ENCODE measurements at places on chromosomes 1 and 21.
A peak's percentile ranks its signal among the peaks of the same experiment; 100 is the strongest.

- no peak for DNase-seq
Observed at GRCh38 chr1:237396426-237396825, 354.4 kb downstream of the RYR2 start.

DNA sequence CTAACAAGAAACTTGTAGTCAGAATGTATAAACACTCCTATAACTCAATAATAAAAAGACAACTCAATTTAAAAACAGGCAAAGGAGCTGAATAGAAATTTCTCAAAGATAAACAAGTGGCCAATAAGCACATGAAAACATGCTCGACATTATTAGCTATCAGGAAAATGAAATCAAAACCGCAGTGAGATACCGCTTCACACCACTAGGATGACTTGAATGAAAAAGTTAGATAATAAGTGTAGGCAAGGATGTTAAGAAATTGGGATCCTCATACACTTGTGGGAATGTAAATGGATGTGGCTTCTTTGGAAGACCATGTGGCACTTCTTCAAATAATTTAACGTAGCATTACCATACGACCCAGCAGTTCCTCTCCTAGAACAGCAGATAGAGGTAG, 8.9 kb downstream of the RALGPS2 start:
- DNase-seq: no peak

DNA sequence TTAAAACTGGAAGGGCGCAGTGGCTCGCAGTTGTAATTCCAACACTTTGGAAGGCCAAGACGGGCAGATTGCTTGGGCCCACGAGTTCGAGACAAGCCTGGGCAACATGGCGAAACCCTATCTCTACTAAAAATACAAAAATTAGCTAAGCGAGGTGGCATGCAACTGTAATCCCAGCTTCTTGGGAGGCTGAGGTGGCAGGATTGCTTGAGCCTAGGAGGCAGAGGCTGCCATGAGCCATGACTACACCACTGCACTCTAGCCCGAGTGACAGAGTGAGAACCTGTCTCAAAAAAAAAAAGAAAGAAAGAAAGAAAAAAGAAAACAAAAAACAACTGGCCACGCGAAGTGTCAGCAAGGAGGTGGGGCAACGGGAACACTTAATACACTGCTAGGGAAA, 6.3 kb downstream of the UBE2G2 start:
- DNase-seq: no peak

GRCh38 chr1:238409191-238409850, 518.6 kb upstream of the ZP4 start:
- no peak for DNase-seq

- DNase-seq: no peak
Observed at GRCh38 chr1:169202791-169203665, 96.5 kb downstream of the ATP1B1 start.

- no peak for DNase-seq
Observed at GRCh38 chr1:29631361-29631760, 395.0 kb downstream of the PTPRU start.

DNA sequence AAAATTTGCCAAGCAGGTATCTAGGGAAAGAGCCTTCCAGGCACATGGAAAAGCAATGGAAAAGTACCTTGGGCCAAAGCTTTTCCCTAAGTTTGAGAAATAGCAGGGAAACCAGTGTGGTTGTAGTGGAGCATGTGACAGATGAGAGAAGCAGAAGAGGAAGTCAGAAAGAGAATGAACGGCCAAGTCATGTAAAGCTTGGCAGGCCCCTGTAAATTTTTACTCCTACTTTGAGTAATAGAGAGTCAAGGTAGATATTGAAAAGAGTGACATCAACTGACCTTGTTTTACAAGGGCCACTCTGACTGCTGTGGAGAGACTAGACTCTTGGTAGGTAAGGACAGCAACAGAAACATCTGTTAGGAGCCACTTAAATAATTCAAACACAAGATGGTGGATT, 180.9 kb upstream of the PRMT6 start:
- no peak for DNase-seq

DNA sequence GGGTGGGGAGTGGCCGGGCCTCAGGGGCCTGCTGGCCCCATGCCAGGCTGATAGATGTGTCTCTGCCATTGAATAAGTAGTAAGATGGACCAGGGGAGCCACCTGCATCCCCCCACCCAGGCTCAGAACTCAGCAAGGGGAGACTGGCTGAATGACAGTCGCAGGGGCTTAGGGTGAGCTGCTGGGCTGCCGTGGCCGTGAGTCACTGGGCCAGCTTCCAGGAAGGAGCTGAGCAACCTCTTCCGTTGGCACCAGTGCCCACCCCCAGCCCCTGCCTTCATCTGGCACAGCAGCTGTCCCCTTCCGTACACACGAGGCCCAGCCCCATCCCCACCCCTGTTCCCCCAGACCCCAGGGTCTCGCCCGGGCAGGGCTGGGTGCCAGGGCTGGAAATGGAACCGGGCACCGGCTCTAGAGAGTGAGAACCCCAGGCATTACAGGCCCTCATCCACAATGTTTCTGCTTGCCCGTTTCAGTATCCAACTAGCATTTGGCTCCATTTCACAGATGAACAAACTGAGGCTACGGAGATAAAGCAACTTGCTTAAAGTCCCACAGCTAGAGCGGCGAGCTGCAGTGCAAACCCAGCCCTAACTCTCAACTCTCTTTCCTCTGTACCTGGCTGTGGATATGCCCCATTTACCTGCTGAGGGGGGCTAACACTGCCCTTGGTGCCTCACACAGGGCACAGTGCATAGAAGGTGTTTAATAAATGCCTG, 10.2 kb downstream of the WNT4 start:
- DNase-seq: no peak

DNA sequence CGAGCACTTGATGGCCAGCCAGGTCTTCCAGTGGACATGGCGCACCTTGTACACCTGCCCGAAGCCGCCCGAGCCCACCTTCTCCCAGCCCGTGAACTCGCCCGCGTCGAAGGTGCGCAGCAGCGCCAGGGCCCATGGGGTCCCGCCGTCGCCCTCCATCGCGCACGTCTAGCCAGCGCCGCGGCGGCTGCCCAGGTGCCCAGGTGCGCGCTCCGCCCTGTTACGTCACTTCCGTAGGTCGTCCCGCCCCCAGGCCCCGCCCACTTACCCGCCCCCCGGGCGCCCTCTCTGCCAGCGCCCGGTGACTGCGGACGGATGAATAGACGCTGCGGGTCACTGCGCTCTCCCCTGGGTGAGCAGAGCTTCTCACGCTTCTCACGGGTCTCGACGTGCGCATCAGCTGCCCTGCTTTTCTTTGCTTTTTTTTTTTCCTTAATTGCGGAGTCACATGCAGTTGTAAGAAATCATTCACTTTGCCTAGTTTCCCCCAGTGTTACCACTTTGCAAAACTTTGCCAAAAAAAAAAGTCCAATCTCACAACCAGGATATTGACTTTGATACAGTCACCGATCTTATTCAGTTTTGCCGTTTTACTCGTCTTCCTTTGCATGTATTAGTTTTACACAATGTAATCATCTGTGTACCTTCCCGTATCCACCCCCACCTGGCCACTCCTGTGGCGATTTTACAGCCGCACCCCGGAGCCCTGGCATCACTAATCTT, at the start of gene RIPK4:
Gene RIPK4, minus strand, starts transcription at position 170 of the 723 bp plus-strand sequence. Its CDS starts 11 bp downstream, at position 159.
- peak; percentile 79 for DNase-seq

DNA sequence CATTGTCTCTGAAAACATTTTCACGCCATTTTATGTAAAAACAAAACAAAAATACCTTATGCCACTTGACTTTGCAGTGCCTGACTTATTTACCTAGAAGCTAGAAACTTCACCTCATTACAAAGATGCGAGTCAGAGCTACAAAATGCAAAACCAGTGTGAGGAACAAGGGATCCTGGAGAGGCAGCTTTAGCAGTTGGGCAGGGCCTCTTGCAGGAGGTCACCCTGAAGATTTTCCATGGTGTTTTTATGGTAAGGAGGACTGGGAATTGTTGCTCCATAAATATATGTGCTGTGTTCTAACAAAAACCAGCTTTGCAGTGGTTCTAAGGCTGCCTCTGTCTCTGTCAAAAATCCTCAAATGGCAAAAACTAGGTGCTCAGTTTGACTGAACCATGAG, 36.4 kb upstream of the TARBP1 start:
- no peak for DNase-seq

- DNase-seq: no peak
Observed at GRCh38 chr1:93670141-93670540, 11.5 kb downstream of the BCAR3 start.

DNA sequence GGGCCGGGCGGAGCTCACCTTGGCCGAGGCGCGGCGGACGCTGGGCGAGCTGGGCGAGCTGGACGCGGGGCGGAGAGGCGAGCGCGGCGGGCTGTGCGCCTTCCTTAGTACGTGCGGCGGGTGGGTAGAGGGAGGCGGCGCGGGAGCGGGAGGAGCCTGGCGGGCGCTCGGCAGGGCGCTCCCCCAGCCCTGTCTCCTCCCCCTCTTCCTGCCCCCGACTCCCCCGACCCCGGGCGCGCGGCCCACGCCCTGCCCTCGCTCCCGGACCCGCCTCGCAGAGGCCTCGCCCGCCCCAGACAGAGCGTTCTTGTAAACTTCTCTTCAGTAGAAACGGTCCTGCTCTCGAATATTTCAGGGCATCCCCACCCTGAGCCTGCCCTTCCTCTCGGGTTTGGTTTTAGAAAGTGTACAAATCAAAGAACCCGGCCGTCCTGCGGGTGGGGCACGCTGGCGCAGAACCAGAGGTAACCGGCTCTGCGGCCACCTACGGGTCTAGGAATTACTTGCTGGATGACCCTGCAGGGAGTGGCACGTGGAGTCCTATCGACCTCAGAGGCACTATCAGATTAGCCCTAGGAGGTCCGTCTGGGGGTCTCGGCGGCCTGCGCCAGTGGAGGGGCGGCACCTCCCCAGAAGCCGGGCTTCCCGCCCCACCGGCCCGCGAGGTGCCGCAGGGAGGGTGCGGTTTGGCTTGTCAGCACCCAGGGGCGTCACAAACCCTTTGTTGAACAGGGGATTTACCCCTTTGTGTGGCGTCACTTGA, at the start of gene S100A10:
Gene S100A10, minus strand, starts transcription at position 126 of the 763 bp plus-strand sequence. CDS start 7,629 bp downstream, outside the sequence.
- DNase-seq: peak; percentile 76

GRCh38 chr21:33540711-33541104, 1.2 kb downstream of the GART start:
- no peak for DNase-seq

DNA sequence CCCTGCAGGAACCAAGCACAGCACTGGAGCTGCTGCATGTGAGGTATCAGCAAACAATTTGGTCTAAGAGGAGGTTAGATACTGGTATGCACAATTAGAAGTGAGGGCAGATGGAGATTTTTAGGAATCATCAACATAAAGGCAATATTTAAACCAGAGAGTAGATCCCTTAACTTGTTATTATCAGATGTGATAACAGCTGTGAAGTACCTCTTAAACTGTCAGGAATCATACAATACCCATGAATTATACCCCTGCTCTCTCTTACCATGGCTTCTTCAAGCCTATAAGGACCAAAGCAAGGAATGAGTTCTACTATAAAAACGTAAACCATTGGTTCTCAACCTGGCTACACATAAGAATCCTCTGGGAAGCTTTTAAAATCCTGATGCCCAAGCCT, 3.9 kb downstream of the BCAR3 start:
- no peak for DNase-seq

DNA sequence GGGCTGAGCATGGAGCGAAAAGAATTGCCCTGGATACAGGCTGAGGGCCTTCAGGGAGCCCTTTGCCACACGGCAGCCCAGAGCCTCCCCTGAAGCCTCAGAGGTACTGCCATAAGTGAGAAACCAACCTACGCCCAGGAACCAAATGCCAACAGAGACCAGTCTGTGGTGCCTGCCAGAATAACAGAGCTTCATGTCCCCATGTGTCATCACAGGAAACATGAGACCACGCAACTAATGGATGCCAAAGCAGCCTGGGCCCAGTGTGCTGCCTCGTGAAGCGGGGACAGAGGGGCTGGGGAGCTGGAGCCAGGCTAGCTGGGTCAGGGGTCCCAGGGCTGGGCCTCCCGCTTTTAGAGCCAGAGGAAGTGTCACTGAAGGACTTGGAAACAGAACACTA, 18.7 kb upstream of the STUM start:
- DNase-seq: no peak

DNA sequence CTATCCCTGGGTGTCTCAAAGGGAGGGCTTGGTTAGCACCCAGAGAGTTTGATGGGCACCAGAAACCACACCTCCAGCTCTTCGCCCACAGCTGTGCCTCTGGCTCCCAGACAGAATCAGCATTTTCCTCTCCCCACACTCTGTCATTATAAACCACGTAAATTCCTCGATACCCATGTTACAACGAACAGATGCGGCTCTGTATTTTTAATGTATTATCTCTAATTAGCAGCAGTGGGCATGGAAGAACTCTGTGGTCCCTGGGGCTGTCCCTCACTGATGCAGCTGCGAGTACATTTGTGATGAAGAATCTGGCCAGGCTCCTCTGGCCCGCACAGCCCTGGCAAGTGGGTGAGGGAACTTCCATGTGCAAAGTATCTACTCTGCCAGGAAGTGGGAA, 10.8 kb downstream of the HMGB4 start:
- no peak for DNase-seq

- DNase-seq: no peak
Observed at GRCh38 chr1:162141281-162142054, 72.0 kb downstream of the NOS1AP start.

- DNase-seq: no peak
Observed at GRCh38 chr1:84795966-84796600, 96.9 kb downstream of the LPAR3 start.

GRCh38 chr1:43293896-43294760, 6.7 kb upstream of the TIE1 start:
- DNase-seq: no peak

DNA sequence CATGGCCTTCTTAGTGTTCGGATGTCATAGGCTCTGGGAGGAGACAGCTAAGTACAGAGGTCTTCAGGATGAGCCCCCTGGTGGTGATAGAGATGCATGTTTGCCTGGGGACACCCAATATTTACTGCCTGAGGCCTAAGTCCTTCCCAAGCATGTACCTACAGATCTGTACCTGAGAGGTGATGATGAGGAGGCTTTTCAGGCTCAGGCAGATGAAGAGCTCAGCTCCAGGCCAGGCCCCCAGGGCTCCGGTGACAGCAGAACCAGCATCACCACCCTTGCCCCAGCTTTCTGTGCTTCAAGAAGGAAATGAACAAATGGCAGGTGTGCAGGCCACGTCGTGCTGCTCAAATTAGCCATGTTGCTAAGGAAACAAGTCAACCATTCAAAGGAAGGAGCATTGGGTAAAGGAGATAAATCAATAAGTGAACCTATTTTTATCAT, 21.1 kb downstream of the CACNA1E start:
- DNase-seq: peak; percentile 31

Data from stimulated activated CD8-positive, alpha-beta memory T cell treated with anti-CD3 and anti-CD28 coated beads, Interleukin-4, amount 100 ng/mL, for 48 hours (primary cell).